GM23248 (cell line): ENCODE measurements at places on chromosomes 5 and 9.
A peak's percentile ranks its signal among the peaks of the same experiment; 100 is the strongest.

DNA sequence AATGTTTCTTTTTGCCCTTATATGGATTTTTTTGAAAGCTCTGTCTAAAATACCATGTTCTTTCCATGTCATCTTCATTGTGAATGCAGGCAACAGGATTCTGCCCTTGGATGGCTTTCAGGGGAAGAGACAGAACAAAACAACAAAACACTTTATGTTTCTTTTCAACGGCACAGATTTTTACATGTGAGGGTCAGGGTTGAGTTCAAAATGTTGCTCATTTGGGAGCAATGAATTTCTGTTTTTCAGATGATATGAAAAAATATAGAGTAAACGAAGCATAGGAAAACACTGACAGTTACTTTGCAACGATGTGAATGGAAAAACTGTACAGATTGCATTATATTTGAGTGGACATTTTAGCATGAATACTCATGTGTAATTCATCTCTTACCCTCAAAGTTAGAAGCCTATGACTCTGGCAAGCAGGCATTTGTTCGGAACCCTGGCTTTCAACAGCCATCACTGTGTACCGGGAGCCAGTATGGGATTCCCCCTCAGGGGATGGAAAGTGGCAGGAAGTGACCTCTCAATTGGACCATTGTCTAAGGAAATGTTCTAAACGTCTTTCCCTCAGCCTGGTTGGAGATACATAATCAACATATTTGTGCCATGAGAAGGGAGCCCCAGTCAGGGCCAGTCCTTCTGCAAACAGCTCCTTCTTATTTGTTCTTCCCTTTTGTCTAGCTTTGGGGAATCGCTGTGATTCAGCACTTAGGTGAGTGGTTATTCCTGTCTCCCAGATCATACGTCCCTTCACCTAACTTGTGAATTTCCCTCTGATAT, 153.9 kb upstream of the MEF2C start:
- peak; percentile 89 for DNase-seq

DNA sequence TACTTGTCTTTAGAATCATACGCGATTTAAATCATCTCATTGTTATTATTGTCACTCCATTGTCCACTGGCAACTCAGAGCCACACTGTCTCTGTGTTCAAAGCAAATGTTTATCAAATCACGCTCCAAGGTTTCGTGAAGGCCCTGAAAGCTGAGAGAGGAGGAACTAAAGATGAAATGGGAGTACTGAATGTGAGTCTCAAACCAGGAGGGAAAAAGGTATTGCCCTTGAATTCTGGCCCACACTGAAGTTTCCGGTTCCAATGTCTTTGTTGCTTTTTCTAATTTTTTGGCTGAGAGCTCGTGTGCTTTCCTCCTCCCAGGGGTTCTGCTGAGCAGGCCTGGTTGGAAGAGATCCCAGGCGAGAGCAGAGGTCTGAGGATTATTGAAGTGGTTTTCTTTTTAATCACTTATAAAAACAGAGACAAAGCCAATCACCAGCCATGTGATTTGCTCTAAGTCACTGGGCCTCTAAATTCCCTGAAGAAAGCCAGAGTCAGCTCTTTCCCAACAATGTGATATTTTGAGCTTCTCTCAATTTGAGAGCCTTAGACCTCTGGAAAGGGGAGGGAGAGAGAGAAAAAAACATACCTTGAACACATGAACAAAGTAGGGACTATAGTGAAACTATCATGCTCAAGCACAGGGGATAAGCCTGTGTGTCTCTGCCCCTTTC, 420.8 kb upstream of the GRAMD2B start:
- peak; percentile 86 for DNase-seq

DNA sequence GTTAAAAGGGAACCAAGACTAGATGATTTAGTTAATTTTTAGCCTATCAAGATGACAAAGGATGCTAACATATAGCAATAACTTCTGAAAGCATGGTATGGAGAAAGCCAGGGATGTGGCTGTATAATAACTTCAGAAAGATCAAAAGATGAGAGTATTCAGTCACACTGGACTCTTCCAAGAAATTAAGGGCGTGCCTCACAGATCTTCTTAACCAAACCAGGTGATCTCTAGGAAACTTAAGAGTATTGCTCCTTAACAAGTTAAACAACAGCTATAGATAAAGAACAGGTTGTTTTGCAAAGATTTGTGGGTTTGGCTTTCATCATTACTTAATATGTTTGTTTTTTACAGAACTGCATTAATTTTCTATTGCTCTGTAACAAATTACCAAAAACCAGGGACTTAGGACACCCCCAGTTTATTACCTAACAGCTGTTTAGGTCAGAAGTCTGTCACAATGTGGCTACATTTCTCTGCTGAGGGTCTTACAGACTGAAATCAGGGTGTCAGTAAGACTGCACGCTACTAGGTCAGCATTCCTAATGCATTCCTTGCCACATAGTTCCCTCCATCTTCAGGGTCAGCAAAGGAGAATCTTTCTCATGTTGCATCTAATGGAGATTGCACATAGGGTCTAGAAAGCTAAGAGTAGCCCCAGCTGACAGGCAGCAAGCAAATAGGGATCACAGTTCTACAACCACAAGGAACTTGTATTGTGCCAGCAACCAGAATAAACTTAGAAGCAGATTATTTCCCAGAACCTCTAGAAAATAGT, 113.8 kb downstream of the WDR70 start:
- no peak for DNase-seq

- no peak for DNase-seq
These were observed 2011.3 kb downstream of the EFNA5 start for GRCh38 chr5:105659396-105659795.

GRCh38 chr5:132641841-132642240, 16.1 kb upstream of the IL13 start:
- DNase-seq = no peak

DNA sequence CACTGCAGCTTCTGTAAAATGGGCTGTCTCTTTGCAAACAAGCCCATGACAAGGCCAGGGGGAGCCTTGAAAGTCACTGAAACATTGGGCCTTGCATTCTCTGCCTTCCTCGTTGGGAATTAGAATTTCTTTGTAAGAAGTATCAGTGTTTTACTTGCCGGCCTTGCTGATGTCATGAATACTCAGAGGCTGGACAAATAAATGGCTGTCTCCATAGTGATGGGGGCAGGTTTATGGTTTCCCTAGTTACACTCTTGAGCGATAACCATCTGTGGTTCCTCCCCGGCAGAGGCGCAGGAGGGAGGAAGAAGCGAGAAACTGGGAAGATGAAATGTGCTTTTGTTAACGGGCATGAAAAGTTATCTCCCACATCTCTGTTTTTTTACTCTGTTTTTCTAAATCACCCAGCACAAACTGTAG, 272.7 kb upstream of the PANK3 start:
- DNase-seq = no peak

DNA sequence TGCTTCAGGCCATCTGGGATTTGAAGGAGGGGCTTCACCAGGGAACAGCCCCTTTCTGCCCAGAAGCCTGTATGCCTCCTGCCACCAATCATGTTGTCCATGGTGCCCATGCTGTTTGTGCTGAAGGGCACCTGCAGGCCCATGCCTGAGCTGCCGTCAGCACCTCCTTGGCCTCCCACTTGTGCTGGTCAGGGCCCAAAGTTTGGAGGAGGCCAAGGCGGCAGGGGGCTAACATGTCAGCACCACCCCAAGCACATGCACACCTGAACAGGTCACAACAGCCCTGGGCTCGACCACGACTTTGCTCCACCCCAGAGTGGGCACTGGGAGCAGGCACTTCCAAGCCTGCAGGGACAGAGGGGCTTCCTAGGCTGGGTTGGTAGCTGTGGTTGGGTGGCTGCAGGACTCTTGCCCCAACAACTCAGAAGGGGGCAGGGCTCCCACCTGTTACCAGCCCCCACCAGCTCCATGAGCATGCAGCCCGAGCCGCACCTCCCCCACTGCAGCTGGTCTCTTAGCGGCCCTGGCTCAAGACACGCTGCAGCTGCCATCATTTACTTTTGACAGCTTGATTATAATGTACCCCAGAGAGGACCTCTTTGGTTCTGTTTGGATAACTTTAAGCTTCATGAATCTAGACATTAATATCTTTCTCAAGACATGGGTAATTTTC, 19.8 kb upstream of the NFIL3 start:
- DNase-seq = no peak
